ENCODE measurements at places on chromosomes 6 and 20.

GRCh38 chr6:28597217-28597835 lies 71.6 kb downstream of the GPX5 start:
- peak; percentile 83 for DNase-seq

- no peak for DNase-seq
These were observed 223.7 kb downstream of the TAF4 start for GRCh38 chr20:61841966-61842365.

DNA sequence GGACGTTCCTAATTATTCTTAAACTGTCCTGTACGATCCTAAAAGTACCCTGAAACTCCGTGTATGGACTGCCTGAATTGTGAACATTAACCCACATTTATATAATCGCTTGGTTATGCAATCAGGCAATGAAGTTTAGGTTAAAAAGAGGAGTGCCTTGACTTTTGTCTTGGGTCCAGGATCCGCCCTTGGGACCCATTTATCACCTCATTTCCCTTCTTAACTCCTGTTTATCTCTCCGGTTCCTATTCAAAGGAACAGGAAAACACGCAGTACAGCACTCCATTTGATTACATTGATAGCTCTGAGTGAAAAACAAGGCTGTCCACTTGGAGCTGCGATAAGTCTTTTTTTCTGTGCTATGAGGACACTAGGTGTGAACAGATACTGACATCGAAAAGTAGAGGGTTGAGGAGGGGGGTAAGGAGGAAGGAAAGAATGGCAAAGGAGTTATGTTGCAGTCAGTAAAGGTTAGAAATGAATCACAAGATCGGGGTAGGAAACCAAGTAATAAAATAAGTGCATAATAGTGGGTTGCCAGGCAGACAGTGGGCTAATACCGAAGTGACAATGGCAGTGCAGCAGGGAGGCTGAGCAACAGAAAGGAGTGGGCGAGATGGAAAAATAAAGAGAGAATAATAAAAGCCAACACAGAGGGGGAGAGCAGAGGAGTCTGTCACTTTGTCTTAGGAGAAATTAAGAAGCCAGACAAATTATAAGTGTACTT lies 15.9 kb upstream of the PCK1 start:
- DNase-seq = no peak

- no peak for DNase-seq
These were observed 317.0 kb downstream of the CDC5L start for GRCh38 chr6:44704240-44705150.

DNA sequence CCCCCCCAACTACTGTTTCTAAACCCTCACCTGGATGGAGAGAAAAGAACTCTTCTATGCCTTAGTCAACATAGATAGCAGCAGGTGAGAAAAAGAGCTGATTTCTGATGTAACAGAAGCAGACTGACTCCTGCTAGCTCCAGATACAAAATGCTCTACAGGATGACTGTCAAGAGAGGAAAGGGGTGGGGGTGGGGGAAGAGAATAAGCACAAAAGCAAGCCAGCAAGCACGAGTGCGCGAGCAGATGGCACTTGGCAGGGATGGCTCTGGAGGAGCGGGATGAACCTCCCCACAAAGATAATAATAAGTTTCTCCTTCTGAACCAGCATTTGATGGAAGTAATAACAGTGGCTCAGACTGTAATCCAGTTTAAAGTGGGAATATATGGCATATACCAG lies 45.6 kb upstream of the SPDEF start:
- DNase-seq = peak; percentile 82

GRCh38 chr6:11747021-11747420 lies 31.6 kb downstream of the ADTRP start:
- DNase-seq = no peak

DNA sequence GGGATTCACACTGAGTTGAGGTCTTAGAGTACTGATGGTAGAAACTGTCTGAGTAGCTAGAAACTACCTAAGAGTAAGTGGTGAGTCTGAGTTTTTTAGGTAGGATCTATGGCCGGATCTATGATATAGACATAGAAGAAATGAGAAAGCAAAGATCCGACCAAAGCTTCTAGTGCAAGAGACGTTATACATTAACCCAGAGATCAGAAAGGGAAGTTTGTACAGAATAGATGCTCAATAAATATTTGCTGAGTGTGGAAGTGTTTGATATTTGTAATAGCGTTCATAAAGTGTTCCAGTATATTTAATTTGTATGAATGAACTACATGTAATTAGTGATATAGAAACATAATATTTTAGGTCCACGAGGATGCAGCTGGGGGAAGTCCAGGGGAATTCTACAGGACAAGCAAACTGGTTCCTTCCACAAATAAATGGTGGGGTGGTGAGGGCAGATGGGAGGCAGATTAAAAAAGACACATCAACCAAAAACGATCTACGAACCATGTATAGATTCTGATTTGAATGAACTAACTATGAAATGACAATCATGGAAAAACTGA lies 31.9 kb upstream of the JARID2 start:
- DNase-seq = no peak

DNA sequence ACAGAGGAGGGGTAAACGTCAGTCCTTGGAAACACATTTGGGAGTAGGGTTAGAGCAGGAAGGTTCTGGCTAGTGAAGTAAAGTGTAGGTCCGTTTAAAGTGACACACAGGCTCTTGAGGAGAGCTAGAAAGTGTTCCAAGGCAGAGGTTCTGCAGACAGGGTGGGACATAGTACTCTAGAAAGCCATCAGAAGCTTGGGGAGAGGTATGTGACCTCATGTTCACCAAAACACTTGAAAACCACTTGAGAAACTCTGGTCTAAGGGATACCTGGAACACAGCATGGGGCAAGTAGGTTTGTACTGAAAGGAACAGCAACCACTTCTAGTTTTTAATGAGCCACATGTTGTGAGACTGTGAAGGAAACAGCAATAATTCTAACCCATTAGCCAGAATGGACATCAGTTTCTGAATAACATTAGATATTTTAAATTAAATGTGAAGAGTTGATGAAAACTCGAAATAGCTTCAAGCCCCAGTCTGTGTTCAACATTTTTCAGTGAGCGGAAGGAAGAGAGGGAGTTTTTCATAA lies 49.0 kb downstream of the SOBP start:
- no peak for DNase-seq

- DNase-seq = peak; percentile 70
These were observed 216.2 kb downstream of the NFATC2 start for GRCh38 chr20:51326201-51326819.

DNA sequence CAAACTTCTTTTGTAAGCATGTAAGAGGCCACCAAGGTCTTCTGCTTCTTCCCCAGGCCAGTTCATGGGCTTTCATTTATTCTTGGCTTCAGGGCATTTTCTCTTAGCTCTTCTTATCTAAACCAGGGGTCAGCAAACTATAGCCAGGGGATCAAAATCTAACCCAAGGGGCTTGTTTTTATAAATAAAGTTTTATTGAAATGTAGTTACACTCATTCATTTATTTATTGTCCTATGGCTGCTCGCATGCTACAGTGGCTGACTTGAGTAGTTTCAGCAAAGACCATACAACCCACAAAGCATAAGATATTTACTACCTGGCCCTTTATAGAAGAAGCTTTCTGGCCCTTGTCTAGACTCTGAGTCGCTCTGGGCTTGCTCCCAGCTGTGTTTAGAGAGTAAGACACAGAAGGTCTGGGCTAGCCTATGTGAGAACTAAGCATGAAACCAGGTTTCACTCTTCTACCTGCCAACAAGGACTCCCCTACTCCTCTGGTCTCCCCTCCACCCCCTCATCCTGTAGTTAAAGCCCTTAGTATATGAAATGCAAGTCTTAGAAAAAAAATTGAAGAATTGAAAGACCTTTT lies 43.2 kb downstream of the KHDC1L start:
- no peak for DNase-seq

GRCh38 chr6:73418081-73418741 lies 23.6 kb downstream of the DDX43 start:
- DNase-seq = no peak

DNA sequence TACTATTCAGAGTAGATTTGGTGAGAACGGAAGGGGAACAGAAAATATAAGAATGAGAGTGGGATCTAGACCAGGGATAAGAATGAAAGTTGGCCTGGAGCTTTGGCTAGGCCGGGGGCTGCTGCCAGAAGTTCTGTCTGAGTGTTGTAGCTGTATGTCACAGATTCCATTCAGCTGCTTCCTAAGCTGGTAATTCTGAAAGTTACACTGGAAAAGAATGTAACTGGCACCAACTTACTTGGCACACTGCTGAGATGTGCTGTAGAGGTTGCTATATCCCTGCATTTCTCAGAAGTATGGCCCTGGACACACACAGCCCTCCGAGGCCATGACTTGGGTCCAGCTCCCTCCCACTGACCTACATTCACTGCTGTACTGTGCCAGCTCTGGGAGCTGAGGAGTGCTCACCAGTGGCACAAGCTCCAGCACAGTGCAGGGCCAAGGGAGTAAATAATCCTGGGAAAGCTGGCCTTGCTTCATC lies 25.8 kb upstream of the TMEM217 start:
- DNase-seq = no peak

DNA sequence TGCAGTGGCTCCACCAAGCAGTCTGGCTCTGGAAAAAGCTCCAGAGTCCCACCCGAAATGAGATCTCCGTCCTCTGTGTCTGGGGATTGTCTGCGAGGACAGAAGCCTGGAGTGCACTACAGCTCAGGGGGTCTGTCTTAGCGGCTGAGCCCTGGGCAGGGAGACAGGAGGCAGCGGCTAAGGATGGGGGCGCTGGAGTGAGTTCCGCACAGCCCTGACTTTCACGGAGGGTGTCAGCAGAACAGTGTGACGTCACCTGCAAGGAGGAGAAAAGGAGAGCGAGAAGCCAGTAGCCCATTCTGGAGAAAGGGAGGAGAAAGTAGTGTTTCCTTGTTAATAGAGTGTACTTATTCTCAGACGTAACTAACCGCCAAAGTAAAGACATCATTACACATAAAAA lies 97.6 kb downstream of the FAM50B start:
- no peak for DNase-seq

GRCh38 chr6:43318011-43318410 lies 9.4 kb upstream of the CRIP3 start:
- no peak for DNase-seq

DNA sequence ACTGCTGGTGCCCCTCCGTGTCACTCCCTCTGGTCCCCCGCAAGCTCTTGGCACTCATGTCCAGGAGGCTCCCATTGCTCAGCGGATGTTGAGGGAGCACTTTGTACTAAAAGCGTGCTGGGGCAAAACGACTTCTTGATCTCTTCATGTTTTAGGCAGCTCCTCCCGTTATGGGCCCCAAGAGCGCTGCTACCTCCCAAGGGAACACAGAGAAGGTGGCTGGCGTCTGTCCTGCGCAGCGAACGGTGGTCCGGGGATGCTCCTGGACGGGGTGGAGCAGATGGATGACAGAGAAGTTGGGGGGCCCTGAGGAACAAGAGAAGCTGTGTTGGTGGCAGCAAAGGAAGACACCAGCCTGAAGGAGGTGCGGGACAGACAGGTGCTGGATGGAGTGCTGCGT lies 99.8 kb downstream of the TMEM242 start:
- no peak for DNase-seq

DNA sequence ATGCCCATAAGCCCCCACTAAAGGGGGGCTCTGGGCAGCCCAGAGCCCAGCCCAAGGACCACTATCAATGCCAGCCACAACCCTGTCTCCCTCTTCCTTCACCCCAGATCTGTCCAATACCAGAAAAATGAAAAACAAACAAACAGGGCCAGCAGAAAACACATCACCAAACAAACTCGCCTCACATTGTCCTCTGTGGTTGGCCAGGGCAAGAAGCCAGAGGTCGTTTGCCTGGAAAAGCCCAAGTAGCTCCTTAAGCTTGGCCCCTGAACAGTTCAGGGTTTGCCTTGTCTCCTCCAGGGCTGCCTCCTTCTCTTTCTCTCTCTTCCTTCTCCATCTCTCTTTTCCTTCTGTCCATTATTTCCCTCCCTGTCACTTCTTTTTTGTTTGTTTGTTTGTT lies 10.1 kb upstream of the SCUBE3 start:
- no peak for DNase-seq

DNA sequence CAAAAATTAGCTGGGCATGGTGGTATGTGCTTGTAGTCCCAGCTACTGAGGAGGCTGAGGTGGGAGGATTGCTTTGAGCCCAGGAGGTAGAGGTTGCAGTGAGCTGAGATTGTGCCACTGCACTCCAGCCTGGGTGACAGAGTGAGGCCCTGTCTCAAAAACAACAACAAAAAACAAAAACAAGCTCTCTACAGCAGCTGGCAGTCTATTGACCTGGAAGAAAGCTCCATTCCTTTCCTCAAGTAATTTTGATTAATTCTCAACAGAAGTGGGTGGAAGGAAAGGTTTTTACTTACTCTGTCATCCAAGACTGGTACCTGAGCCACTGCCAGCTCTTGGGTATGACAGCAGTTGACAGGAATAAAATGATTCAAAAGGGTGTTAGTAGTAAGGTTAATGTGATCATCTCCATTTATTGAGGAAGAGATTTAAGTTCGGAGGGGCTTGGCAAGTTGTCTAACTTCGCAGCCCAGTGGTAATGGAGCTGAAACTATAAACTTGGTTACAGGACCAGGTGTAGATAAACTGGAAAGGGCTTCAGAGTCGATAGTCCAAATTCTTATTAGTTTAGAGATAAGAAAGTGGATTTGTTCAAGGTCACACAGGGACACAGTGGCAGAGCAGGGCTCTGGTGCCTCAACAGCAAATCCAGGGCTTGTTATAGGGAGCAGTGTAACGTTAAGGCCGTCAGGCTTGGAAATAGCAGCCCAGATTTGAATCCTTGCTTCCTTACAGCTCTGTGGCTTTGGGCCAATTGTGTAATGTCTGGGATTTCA lies 14.8 kb downstream of the SRSF3 start:
- DNase-seq = no peak

DNA sequence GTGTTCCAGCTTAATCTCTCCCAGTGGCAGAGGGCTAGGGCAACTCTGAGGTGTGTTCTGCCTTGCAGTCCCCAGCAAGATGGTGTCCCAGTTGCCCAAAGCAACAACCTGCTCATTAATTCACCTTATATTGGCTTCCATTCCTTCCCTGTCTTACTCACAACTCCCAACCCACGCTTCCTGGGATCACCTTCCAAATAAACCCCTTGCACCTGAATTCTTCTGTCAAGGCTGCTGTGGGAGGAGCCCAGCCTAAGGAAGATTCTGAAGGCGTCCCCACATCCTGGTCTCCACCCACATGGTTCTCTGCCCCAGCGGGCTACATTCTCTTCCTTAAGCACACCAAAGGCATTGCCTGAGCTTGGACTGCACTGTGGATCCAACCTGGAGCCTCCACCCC lies 116.6 kb upstream of the MAFB start:
- DNase-seq = no peak

DNA sequence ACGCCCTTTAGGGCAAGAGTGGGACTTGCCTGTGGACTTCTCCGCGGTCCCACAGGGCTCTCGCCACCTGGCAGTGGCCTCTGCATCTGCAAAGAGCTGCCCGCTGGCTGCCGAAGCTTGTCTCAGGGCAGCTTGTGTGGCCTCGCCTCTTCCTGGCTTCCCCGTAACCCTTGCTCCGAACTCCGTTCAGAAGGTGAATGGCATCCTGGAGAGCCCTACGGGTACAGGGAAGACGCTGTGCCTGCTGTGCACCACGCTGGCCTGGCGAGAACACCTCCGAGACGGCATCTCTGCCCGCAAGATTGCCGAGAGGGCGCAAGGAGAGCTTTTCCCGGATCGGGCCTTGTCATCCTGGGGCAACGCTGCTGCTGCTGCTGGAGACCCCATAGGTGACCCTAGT lies 3.0 kb downstream of the RTEL1 start:
- DNase-seq = no peak

- no peak for DNase-seq
These were observed 3.3 kb upstream of the APMAP start for GRCh38 chr20:24995741-24996448.

- no peak for DNase-seq
These were observed 13.5 kb downstream of the ZC2HC1B start for GRCh38 chr6:143877584-143878271.

GRCh38 chr6:118645395-118645794 lies 6.0 kb downstream of the CEP85L start:
- DNase-seq = no peak

- DNase-seq = no peak
These were observed 11.8 kb downstream of the C20orf203 start for GRCh38 chr20:32661820-32662528.
